ENCODE measurements at places on chromosomes 16 and 17.

- no peak for DNase-seq
These were observed 42.3 kb downstream of the CRLF3 start for GRCh38 chr17:30782206-30782605.

- no peak for DNase-seq
These were observed 5.0 kb downstream of the FHOD1 start for GRCh38 chr16:67242138-67242730.

DNA sequence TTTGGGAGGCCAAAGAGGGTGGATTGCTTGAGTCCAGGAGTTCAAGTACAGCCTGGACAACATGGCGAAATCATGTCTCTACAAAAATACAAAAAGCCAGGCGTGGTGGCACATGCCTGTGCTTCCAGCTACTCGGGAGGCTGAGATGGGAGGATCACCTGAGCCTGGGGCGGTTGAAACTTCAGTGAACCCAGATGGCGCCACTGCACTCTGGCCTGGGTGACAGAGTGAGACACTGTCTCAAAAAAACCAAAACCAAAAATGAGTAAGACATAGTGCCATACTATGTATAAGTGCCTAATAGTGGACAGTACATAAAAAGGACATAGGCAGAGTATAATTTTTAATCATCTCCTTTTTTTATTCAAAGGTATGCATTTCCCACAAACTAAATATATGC is 4.0 kb downstream of the CTC1 start:
- no peak for DNase-seq

GRCh38 chr17:44865231-44865660 is 17.6 kb downstream of the HIGD1B start:
- DNase-seq = peak; percentile 82

DNA sequence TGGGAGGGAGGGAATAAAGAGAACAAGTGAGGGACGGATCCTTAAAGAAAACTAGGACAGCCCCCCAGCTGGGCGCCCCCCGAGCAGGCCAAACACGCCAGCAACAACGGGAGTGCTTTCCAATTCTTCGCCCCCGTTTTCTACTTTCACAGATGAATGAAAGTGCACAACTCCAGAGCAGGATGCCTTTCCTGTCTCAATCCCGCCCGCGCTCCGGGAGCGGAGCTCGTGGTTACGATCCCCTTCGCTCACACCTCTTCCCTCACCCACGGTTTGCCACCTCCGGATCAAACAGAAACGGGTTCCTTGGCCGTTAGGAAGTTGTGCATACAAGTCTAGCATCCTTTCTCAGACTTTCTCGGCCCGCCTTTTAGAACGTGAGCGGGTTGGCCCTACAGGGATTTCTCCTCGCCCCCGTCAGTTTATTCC is 680 bp downstream of the SKA2 start:
- peak; percentile 57 for DNase-seq

DNA sequence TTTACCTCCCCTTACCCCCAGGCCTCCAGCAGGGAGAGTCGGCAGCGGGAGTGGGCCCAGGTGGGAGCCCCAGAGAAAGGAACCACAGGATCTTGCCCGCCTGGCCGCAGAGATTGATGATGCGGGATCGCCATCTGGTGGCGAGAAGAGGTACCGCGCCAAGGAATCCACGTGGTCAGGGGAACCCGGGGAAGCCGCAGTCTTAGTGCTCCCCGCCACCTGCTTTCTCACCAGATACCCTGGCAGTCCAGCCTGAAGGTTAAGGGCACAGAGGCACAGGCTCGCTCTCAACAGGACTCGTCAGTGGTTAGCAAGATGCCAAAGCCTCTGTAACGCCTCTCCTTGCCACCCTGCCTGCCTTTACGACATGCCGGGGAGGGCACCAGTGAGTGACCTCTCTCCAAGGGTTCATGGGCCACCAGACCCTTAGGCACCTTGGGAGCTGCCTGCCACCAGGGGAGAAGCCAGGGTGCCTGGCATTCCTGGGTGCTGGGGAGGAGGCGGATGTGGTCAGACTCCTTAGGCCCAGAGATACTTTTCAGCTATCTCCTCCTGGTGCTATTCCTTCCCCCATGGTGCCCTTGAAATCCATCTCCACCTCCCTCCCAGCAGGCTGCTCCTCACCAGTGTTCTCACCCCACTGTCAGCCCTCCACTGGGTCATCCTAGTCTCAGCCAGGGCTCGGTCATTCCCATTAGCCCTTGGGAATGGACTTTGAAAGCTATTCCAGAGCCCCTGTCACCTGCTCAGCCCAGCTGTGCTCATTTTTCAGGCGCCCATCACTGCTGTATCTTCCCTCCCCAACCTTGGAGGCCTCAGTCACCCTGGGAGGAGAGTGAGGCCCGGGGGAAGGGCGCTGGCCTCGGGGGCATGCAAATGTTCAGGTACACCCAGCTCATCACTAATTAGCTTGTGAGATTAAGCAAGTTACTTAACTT is 5.5 kb upstream of the RHBDF2 start:
- DNase-seq = peak; percentile 89
